ENCODE measurements at places on chromosomes 5 and 9.
A peak's percentile ranks its signal among the peaks of the same experiment; 100 is the strongest.

DNA sequence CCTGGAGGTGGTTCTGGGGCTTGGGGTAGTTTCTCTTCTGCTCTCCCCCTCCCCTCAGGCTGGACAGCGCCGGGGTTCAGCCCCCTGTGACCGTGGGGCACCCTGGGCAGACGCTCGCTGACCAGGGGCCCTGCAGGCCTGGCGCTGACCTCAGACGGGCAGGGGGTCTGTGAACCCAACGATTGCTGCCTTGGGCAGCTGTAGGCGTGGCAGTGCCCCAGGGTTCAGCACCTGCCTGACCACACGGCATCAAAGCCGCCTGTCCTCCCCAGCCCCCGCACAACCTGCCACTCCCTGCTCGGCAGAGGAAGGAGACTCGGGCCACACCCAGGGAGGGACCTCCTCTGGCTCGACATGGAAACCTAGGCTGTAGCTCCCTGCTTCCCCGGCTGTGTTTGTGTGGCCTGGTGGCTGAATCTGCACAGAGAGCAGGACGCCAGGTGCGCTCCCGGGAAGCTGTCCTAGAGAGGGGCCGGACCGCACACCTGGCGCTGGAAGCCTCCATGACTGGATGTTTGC, 12.2 kb downstream of the LCN12 start:
- DNase-seq, result no peak

DNA sequence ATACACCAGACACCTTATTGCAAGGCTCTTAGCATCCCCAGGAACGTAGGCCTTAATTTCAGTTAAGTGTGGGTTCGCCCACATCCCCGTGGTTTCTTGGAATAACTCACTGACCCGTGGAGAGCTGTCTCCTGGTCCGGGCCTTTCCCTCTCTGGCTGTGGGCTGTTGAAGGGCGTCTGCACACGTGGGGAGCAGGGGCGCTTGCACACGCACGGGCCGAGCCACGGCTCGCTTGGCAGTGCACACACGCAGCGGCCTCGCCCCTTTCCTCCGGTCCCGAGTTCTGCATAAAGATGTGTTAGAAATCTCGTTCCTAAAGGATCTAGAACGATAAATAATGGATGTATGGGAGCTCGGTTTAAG, 141.9 kb downstream of the PBX3 start:
- no peak for DNase-seq

GRCh38 chr5:7218141-7218540, 177.8 kb upstream of the ADCY2 start:
- no peak for DNase-seq

- DNase-seq, result peak; percentile 37
Measured at GRCh38 chr9:133945314-133945975, 46.7 kb downstream of the VAV2 start.

DNA sequence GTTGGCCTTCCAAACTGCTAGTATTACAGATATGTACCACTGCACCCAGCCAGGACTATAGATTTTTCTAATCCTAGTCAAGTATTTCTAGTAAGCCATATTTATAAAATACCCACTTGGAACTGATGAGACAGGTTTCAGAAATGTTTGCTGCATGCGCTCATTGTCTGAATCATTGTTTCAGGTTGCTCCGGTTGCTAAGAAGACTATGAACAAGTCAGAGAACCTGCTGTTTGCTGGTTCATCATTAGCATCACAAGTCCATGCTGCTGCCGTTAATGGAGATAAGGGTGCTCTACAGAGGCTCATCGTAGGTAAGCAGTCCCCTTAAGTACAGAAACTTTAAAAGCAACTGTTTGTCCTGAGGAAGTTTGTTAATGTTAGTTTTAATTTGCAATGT, 5.3 kb downstream of the INVS start:
- no peak for DNase-seq

GRCh38 chr5:91186101-91186500, 197.0 kb downstream of the ARRDC3 start:
- no peak for DNase-seq

DNA sequence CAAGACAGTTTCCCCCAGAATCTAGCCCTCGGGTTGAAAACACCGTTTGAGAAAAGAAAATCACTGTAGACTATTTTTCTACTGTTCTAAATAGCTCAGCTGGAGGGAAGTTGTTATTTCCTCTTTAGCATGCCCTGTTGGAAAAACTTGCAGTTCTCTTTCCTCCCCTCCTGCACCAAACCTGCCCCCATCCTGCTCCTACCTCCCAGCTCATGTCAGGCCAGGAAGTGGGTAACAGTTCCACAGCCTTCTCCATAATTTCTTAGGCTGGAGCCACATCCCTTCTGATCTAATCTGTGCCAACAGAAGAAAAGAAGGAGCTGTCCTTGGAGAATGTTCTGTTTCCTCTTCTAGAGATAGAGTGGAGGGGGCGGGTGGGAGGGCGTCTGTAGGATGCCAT, 437.7 kb downstream of the SPOCK1 start:
- DNase-seq, result no peak

- DNase-seq, result no peak
Measured at GRCh38 chr9:33425128-33425533, 22.3 kb downstream of the AQP3 start.

GRCh38 chr9:117114768-117115167, 300.1 kb downstream of the ASTN2 start:
- no peak for DNase-seq

DNA sequence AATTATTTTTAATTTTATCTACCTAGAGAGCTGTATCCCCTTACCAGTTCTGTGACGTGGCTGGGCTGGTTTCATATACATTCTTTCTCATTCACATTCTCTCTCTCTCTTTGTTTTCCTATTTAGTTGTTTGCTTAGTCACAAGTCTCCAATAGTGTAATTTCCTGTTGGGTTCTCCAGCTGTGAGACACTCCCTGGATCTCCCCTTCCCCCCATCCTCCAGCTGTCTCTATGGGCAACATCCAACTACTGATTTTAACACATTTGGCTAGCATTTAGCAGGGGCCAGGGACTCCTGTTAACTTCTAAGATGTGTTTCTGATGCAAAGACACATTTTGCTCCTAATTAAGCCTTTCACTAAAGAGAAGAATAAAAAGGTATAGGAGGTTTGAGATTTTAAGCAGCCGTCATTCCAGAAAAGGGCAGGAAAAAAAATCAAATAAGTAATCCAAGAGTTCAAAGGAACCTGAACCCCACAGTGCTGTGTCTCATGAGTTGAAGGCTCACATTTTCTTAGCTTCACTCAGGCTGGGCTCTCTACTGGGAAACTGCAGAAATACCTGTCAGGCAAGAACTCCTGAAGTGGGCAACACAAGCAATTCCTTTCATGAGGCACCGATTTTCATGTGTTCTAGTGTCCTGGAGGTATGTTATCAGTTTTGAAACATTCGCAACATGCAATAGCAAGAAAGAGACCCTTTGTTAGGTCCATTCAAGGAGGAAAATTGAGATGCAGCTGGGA, 198.7 kb upstream of the C9orf72 start:
- DNase-seq, result peak; percentile 20

DNA sequence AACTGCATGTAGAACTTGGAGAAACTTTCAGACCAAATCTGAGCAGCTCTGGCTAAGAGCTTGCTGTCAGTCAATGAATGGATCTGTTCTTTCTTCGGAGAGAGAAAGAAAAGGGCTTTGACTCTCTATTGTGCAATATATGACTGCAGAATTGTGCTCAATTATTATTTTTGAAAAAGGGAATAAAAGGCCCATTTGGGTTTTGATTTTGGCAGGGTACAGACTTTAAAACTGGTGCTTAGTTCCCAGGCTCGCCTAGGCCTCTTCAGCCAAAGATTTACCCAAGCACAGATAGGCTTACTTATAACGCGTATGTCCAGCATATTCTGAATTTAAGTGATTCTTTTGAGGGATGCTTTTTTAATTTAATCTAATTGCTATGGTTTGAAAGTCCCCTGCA, 59.3 kb downstream of the RETREG1 start:
- no peak for DNase-seq

GRCh38 chr5:84255315-84255714, 129.4 kb downstream of the EDIL3 start:
- DNase-seq, result no peak

Measured in inflammatory macrophage treated with lipopolysaccharide for 4 hours (primary cell).